Cortex of kidney (tissue), 1 donor: ENCODE measurements at places on chromosomes 12 and 14.

DNA sequence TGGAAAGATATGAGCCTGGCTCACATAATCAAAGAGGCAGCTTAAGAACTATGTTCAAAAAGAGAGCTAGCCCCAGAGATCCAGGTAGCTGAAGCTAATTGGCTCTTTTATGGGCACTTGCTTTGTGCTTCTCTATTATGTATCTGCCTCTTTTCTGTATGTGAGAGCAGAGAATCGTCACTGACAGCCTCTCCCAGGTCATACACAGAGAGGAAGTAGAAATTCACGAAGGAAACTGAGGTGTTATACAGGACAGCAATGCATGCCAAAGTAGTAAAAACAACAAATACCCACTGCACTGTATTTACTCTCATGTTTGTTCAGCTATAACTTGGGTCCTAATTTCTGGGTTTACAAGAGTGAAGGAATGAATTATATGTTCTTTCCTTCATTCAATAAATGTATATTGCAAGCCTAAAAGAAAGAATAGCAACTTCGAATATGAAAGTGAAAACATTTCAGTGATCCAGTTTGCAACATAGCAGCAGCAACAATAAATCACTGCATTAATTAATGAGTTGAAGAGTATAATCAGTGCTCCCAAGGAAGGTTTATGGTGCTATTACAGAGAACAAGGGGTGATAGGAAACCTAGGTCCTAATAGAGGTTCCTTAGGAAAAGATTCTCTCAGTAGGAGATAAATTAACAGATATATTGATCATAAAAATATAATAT lies 47.1 kb upstream of the ATXN7L3B start:
- no peak for DNase-seq

DNA sequence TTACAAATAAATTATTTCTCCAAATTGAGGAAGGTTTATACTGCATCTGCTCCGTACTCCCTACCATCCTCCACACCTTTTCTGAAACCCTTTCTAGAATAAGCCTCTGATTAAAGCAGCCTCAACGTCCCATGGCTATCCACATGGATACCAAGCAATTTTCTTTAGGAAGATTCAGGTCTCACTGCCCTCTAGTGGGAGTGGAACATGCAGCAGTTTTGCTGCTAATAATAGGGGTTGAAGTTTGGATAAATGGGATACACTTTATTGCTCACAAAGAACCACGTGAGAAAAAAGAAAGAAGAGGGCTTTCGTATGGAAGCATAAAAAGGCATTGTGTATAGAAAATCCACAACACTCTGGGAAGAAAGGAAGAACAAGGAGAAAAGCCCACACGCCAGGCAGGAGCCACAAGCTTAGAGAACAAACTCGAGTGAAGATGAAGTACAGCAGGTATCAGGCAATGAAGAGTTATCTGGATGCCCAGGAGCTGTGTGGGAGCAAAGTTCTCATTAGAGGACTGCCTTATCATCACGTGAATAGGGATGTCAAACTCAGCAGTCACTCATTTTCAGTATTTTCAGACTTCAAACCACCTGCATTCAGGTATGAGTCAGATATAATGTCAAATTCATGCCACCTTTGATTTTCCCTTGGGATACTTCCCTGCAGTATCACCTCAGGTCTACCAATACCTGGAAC lies 45.8 kb downstream of the CCER1 start:
- no peak for DNase-seq

GRCh38 chr12:76450690-76451089 lies 102.5 kb upstream of the BBS10 start:
- DNase-seq = no peak

DNA sequence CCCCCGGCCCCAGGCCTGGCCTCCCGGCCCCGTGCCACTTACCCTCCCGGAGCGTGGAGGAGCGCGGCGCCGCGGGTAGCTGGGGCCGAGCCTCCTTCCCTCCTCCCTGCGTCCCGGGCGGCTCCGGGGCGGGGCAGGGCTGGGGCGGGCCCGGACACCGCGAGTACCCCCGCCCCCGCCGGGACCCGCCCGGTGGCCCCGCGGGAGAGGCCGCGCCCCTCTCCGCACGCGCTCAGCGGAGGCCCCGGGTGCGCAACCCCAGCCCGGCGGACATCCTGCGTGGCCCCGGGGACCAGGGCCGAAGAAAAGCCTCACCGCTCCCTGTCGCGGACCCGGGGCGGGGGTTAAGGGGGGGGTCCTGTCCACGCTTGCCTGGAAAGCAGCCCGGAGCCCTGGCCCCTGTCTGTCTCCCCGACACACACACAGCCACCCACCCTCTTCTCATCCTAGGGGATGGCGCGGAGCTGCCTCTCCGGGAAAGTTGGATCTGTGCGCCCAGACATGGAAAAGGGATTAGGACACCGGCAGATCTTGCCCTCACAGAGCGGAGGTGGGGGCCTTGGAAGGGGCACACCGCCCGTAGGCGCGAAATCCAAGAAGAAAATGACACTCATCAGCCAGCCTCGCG lies at the start of gene SYNE3:
Gene SYNE3 (minus strand): TSS at position 97 of the 628 bp plus-strand sequence. CDS start 40,829 bp downstream, outside the sequence.
- no peak for DNase-seq

DNA sequence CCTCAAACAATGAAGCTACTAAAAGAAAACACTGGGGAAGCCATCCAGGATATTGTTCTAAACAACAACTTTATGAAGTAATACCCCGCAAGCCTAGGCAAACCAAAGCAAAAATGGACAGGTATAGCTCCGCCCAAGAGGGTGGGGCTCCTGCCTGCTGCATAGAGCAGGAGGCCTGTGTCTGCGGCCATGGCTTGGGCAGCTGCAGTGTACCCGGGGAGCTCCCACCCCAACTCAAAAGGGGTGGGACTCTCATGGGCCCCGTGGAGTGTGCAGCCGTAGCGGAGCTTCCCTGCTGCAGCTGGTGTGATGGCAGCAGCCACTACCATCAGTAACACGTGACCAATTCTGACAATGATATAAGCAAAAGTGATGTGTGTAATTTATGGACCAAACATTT lies 264.2 kb upstream of the KITLG start:
- DNase-seq = no peak

DNA sequence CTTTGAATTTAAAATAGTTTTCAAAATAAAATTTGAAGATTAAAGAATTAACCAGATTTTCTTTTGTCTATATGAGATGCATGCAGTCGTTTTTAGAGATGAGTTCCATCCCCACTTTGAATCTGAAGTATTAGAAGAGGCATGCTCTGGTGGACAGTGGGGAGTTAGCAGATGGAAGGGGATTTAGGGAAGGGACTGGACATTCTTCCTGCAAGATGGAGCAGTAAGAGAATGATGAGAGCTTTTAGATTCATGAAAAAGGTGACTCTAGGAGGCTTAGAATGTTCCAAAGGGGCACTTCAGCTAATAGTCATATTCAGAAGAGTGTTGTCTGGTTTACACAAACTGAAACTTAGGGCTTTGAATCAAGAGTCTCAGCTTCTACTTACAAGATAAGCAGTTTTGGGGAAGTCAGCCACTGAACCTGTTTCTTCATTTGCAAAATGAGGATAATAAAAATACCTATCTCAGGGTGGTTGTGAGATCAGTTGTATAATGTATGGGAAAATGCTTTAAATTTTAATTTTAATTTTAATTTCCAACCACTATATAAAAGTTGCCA lies 3.7 kb downstream of the ZBTB1 start:
- no peak for DNase-seq

- DNase-seq = no peak
Measured at GRCh38 chr12:75564852-75565251, 53.4 kb upstream of the KRR1 start.

GRCh38 chr12:57851552-57851951 lies 5.0 kb upstream of the CTDSP2 start:
- DNase-seq = no peak

GRCh38 chr14:33511851-33512640 lies 438.8 kb downstream of the EGLN3 start:
- DNase-seq = no peak

DNA sequence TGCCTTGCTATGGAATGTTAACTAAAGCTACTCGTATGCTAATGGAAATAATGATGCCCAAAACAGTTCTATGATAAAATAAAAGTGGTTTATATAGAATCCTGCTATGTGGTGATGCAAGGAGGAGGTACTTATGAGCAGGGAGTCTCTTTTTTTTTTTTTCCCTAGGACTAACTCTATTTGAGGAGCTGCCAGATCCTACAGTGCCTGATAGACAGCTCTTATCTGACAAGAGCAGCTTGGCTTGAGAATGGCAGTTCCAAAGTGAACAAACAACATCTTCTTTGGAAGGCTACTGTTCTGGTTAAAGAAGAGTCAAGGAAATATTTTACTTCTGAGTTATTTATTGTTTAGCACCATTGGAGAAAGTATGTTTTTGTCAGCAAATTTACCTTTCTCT lies 10.2 kb upstream of the ACSM4 start:
- no peak for DNase-seq

GRCh38 chr14:104600141-104600643 lies 4.4 kb downstream of the TMEM179 start:
- DNase-seq = no peak

DNA sequence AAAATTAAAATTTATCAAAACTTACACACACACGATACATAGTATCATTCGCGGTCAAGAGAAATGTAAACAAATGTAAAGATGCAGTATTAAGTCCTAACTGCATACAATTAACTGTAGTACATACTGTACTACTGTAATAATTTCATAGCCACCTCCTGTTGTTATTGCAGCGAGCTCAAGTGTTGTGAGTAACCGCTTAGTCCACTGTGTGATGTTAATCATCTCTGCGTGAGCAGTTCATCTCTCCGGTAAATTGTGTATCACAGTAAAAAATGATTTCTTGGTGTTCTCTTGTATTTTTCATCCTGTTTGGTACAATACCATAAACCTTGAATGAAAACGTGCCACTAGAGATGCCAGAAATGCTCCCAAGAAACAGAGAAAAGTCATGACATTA lies 6.5 kb downstream of the EPS8 start:
- DNase-seq = no peak

GRCh38 chr14:27608377-27608776 lies 1010.5 kb upstream of the NOVA1 start:
- no peak for DNase-seq

GRCh38 chr14:95514131-95515079 lies 2.0 kb downstream of the SYNE3 start:
- DNase-seq = no peak

DNA sequence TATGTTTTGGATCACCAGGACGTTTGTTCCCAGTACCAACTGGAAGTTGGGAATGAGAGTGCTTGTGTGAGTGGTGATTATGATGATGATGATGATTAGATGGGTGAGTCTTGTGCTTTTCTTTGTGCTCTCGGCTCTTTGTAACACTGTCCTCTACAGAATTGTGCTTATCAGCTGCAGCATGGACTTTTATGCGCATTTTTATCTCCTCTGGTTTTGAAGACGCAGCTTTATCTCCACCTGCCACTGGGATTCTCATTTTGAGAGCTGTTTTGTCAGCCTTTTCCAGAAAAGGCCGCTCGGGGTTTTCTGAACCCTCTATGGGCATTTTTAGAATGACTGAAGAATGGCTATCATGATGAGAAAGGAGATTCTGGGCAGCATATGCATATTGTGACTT lies 11.5 kb upstream of the KANSL2 start:
- DNase-seq = no peak

- no peak for DNase-seq
Measured at GRCh38 chr14:61335671-61336275, 14.4 kb downstream of the PRKCH start.

GRCh38 chr14:104244221-104245011 lies 106.0 kb downstream of the KIF26A start:
- no peak for DNase-seq

- no peak for DNase-seq
Measured at GRCh38 chr14:68796418-68797101, 3.7 kb upstream of the ZFP36L1 start.

DNA sequence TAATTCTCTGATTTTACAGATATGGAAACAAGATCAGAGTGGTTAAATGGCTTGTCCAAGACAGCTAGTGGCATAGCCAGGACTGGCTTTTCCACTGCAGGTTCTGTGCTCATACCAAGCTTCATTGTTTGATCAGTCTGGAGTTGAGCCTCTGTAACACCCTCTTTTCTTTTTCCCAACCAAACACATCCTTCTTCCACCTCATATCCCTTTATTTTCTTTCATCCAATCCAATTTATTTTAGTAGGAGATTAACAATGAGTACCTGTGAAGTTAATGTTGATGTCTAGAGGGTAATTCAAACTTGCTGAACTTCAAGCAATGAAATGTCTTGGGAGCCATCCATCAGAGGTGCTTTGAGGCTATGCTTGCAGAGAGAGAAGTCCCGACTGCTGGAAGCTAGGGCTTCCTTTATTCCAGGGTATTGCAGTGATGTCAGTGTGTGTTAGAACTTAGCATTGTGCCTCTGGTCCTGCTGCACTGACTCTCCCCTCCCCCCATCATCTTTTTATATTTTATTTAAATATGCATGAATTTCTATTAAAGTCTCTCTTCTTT lies 452.1 kb upstream of the PDE3A start:
- no peak for DNase-seq

DNA sequence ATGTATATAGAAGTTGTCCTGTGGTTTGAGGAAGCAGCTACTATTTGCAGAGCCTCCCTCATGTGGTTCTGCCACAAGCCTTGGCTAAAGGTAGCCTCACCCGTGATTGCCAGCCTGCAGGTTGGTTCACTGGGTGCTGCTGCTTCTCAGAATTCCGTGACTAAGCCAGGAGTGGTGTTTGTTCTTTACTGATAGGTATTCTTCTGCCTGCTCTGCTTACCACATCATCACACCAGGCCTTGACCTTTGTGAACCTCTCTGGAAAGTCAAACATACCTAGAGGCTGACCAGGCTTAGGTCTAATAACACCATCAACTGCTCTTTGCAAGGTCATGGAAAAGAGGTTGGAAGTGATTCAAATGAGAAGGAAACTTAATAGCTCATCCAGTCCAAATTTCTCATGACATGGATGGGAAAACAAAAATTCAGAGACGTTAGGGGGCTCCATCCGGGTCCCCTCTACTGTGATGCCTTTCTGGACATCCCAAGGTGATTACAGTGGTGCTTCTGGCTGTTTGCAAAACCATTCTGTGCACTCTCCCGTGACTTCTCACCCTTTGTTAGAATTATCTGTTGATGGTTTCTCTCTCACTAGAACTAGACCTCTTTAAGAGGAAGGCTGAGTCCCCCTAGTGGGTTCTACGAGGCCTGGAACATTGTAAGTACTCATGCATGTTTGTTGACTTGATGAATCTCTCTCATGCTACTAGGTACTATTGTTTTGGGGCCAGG lies 8.5 kb upstream of the SOCS2 start:
- DNase-seq = no peak

DNA sequence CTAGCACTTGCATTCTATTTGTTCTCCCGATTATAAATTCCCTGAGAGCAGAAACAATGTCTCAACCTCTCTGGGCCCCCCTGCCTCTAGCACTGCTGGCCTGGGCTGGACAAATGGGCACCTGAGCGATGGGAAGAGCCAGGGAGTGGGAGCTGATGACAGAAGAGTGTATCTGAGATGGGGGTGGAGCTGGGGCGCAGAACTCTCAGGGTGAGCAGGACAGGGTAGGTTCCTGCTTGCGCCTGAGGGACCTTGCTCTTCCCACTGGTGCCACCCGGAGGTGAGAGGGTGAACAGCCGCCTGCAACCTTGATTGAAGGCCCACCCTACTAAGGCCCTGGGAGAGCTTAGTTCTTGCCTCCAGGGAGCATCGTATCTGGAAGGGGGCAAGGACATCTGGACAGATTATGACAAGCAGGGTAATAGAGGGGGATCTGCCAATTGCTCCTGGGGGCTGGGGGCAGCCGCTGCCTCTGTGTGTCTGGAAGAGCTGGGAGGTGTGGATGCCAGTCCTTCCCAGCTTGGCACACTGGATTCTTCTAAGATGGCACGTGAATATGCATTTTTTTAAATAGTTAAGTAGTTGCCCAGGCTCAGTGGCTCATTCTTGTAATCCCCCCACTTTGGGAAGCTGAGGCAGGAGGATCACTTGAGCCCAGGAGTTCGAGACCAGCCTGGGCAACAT lies 43.0 kb upstream of the TSPAN9 start:
- DNase-seq = no peak

GRCh38 chr12:1947081-1947480 lies 28.6 kb upstream of the CACNA2D4 start:
- DNase-seq = no peak
